ENCODE measurements at places on chromosomes 3 and 15.

GRCh38 chr3:127691974-127692373, 19.2 kb downstream of the ABTB1 start:
- DNase-seq = no peak

- DNase-seq = no peak
Measured at GRCh38 chr3:155138677-155139076, 58.6 kb downstream of the MME start.

DNA sequence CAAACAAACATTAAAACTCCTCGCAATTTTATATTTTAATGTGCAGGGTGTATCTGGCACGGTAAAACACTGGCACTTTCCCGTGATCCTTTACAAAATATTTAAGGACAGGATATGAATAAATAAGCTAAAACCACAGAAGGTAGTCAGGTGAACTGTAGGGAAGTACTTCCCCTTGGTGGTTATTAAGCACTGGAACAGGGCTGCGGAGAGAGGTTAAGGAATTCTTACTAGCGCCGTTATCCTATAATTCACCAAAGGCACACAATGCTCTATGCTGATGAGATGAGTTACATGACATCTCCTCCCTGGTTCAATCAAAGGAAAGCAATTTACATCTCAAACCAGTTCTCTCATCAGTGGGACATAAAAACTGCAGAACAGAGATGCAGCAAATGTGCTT, 289.8 kb downstream of the ZBTB20 start:
- DNase-seq = no peak

- DNase-seq = no peak
Measured at GRCh38 chr3:12194669-12195161, 36.0 kb upstream of the TIMP4 start.

DNA sequence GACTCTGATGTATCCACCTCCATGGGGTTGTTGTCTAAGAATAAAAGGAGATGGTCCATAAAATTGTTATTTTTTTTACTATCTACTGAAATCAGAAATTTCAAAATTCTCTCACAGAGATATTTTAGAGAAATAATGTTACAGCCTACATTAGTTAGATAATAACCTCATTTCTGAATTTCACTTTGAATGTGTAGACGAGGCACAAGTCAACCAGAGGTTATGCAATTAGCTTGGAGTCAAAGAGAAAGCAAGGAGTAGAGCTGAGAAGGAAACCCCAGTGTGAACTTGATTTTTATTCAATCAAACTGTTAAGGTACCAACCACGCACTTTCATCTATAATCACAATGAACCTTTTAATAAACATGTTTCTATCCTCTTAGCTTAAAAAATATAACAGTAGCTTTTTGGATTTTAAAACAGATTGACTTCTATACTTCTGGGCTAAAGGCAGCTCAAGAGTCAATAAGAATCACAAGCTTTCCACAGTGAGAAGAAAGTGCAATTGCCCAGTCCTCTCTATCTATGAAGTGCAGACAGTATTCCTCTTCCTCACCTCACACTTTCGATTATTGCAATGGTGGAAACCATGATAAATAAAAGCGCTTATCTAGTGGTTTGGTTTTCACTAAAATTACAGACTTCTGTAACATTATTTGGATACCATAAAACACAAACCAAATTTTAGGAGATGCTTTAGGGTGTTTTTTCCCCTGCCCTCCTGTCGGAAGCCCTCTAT, 403.2 kb downstream of the ZBTB20 start:
- no peak for DNase-seq

DNA sequence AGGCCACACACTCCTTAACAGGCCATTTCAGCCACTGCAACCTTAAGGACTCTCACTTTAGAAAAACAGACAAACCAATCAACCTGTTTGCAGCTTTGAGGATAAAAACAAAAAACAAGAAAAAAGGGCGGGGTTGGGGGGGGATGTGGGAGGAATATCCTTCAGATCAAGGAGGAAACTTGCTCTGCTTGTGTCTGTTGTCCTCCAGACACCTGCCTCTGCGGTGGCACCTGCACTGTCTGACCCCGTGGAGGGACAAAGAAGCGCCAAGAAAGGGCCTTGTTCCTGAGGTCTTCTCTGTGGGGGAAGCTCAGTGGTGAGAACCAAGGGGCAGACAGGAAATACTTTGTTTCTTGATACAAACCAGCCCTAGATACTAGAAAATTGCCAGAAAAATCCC, 70.5 kb downstream of the POLR2M start:
- DNase-seq = no peak

- DNase-seq = no peak
Measured at GRCh38 chr3:166275024-166275390, 437.8 kb upstream of the BCHE start.

GRCh38 chr15:59074607-59075006, 30.3 kb upstream of the CCNB2 start:
- no peak for DNase-seq

DNA sequence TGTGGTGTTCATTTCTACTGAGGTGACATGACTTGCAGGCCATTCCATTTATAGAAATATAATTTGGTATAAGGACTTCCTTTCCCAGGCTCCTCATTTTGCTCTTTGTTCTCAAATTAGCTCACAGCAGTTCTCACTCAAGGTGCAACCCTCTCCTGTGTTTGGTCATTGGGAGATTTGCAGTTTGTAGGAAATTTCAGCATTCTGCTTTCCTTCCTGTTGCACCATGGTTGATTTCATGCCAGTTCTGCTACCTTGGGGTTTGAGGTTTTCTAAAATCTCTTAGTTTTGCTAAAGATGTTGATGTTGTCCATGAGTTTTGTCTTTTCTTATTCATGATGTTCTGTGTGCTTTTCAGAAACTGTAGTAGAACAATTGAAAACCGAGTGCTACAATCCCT, 65.7 kb upstream of the PROK2 start:
- no peak for DNase-seq

- DNase-seq = no peak
Measured at GRCh38 chr3:186842426-186843038, at the start of gene ADIPOQ. Gene ADIPOQ, plus strand, starts transcription at chr3:186842710. Its CDS starts 10,349 bp downstream, at chr3:186853059.

DNA sequence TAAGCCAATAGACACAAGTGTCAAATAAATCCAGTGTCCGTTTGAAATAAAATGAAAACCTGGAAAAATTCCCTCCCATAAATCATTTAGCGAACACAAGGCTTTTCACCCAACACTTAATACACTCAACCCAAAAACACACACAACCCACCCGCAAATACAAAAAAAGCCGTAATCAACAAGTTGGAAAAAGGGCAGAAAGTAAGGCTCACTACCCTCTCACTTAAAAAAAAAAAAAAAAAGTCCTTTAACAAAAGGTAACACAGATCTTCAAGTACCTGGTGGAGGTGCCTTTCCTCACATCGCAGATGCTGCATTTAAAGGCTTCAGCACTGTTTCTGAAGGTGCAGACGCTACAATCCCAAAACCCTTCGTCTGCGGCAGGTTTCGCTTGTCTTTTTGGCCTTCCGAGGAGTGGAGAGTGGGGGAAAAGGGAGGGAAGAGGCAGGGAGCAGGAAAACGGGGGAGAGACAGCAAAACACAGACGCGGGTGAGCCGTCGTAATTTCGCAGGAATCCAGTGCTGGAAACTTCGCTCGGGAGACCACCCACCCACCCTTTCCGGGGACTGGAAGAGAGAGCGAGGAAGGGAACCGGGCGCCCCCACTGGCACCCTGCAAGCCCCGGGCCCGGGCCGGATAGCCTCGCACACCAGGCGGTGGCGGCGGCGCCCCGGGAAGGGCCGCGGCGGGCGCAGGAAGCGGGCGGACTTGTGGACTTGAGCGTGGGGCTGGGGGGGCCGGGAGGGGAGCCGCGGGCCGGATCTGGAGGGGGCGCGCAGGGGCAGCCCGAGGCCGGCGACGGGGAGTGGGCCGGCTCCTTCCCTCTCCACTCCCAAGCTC, 401.8 kb downstream of the SHQ1 start:
- DNase-seq = peak; percentile 37

GRCh38 chr15:86691091-86691663, 611.5 kb downstream of the AGBL1 start:
- no peak for DNase-seq

GRCh38 chr3:16945330-16945729, 60.6 kb downstream of the PLCL2 start:
- no peak for DNase-seq

DNA sequence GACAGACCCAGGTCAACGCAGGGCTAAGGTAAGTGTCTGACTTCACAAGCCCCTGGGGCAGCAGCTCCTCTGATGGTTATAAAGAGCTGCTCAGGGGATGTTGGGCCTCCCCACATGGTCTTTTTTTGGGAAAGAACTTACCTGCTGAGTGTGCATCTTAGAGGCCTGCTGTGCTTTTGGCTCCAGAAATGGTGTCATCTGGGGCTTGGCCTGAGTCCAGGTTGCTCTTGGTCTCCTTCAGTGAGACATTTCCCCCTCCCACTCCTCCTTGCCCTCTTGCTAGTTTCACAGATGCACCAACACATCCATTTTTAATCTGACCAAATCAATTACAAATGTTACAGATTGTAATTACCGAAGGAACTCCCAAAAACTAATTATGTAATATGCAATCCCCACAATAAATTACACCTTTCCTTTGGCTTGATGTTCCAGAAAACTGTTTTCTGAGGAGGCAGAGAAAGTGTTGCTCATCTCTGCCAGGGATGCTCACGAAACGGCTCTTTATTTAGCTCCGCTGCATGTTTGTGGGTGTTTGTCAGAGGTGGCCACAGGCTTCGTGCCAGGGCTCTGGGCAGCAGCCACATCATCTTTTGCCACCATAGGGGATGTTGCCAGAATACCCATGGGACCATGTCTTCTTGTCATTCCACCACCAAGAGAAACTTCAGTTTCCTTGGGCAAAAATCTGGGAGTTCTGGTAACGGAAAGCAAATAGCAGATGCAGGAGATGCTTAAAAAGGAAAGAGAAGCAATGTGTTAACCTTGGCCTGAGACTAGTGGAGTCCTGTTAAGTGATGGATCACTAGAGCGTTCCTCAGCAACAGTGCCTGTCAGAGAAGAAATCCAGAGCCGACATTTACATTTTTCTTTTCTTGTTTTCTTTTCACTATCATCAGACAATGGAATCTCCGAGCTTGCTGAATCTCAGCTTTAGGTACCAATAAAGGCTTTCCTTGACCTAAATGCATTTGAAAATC, 799.9 kb downstream of the AGBL1 start:
- no peak for DNase-seq

GRCh38 chr3:43390255-43390588, 103.9 kb downstream of the SNRK start:
- DNase-seq = no peak

- no peak for DNase-seq
Measured at GRCh38 chr3:143875546-143875945, 27.3 kb upstream of the SLC9A9 start.

DNA sequence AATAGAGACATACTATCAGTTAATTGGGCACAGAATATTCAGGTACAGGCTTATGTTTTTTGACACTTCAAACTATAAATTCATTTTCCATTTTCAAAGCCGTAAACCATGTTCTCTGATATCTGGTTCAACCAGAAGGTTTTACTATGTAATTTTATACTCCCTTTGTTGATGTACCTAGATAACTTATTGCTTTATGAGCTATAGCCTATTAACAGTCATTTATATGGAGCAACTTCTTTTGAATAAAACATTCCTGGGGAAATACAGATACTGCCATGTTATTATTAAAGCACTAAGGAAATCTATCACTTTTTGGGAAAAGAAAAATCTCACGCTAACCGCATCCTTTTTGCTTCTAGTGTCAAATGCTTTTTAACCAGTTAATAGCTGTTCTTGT, 505.6 kb downstream of the PYDC2 start:
- no peak for DNase-seq

DNA sequence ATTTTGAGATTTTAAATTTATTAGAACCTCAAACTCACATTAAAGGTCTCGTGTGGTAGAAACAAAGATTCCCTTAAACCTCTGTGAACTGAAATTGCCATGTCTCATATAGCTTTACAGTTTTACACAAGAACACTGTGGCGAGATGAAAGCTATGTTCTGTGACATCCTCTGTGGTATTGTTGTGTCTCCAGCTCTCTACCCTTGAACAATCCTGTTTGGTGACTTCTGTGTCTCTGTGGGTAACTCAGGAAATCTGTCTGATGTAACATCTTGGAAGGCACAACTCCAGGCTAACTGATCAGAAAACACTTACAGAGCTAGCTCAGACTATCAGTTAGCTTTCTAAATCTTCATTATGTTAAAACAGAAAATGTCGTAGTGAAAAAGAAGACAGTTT, 318.8 kb upstream of the GBE1 start:
- DNase-seq = no peak

- peak; percentile 77 for DNase-seq
Measured at GRCh38 chr15:90665288-90666134, 51.6 kb upstream of the BLM start.

GRCh38 chr3:124691599-124691998, 38.7 kb upstream of the UMPS start:
- no peak for DNase-seq

GRCh38 chr15:94083467-94084052, 147.8 kb upstream of the MCTP2 start:
- no peak for DNase-seq

DNA sequence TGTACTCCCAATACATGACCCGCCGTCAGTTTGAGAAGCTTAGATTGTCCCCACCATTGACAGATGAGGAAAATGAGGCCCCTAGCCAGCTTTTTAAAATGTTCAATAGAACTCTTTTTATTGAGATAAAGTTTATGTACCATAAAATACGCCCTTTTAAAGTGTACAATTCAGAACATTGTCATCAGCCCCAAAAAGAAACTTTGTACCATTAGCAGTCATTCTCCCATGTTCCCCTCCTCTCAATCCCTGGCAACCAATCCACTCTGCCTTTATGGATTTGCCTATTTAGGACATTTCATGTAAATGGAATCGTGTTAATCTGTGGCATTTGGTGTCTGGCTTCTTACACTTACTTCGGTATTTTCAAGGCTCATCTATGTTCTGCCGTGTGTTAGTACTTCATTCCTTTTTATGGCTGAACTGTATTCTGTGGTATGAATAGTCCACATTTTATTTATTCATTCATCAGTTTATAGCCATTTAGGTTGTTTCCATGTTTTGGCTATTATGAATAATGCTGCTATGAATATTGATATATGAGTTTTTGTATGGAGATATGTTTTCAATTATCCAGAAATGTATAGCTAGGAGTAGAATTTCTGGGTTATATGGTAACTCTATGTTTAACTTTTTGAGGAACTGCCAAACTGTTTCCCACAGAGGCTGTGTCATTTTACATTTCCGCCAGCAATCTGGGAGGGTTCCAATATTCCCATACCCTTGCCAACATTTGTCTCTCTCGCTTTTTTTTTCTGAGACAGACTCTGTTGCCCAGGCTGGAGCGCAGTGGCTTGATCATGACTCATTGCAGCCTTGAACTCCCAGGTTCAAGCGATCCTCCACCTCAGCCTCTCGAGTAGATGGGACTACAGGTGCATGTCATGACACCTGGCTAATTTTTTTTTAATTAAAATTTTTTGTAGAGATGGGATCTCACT, 15.3 kb upstream of the PTPN23 start:
- DNase-seq = no peak

GRCh38 chr3:172606021-172606420, 82.8 kb upstream of the TNFSF10 start:
- no peak for DNase-seq
